ENCODE measurements at places on chromosomes 4 and X.

DNA sequence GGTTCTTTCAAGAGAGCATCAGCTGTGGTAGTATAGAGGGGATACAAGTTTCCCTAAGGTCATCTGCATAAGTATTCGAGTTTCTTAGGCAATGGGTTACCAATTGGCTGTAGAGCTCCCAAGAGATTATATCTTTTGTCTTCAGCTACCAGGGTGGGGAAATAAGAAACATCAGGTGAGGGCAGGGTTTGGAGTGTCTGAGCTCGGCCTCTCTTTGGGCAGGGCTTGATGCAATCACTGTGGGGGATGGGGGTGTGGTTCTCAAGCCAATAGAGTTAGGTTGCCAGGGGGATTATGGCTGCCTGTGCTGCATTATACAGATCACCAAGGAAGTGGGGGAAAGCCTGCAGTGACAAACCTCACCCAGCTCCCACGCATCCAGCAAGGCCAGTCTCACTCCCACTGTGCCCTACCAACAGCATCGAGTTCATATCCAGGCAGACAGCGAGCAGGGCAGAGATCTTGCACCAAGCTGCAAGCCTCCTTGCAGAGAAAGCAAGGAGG, 172.1 kb upstream of the MAGEE2 start:
- no peak for DNase-seq

GRCh38 chrX:15158350-15158735, 111.5 kb downstream of the ASB9 start:
- DNase-seq = no peak

DNA sequence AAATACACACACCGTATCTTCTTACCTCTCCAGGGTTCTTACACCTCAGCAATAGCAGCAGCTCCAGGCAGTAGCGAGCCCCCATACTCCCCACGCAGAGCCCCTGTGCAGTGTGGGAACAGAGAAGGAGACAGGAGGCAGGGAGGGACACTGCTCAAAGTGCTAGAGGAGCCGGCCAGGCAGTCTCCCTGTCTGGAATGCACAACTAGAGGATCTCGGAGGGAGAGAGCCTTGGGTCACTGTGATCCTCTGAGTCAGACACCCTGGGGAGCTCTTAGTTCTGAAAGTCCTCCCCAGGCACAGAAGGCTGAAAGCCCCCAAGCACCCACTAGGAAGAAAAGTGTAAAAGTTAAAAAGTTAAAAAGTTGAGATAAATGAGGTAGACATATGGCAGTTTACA, 16.0 kb downstream of the AMELX start:
- no peak for DNase-seq

- no peak for DNase-seq
Observed at GRCh38 chr4:118180776-118181175, 146.5 kb downstream of the NDST3 start.
